ENCODE measurements at places on chromosomes 3 and 15. TPM values are rescaled to one million over a fixed set of nuclear protein-coding genes. Genes with fewer than 3 reads are reported as not detected.

DNA sequence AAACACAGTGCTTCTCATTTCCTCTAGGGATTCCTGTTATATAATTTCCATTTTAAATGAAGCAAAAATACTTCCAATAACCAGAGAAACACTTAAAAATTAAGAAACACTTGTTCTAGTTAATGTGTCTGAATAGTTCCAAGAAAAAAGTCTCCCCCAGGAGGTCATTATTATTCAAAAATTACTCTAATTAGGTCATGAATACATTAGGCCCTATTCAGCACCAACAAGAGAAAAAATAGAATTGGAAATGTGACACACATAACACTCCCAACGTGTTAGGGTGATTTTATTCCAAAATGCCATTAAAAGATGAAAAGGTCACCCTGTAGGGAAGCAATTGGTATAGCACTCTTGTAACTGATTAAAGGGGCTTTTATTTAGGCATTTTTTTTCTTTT lies 382.1 kb downstream of the TUSC7 start:
- no peak for DNase-seq

DNA sequence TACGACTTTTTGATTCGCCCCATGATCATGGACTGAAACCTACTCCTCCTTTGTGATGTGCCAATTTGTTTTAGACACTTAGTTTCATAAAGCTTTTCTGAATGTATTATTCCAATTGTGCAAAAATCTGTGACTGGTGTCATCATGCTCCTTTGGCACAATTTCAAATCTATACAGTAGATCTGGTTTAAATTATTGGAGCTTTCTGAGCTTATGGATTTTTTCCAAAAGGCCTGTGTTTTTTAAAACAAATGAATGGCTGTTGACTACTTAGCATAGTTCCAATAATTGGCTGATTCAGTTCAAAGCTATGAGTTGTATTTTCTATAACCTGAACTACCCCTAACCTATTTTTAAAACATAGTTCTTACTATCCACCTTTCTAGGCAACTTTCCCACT lies 282.7 kb downstream of the CNTN3 start:
- DNase-seq: peak; percentile 22

Gene SKIL
- polyA plus RNA-seq: 25.3 TPM

Gene ADAMTS9
- 68.5 TPM for polyA plus RNA-seq

DNA sequence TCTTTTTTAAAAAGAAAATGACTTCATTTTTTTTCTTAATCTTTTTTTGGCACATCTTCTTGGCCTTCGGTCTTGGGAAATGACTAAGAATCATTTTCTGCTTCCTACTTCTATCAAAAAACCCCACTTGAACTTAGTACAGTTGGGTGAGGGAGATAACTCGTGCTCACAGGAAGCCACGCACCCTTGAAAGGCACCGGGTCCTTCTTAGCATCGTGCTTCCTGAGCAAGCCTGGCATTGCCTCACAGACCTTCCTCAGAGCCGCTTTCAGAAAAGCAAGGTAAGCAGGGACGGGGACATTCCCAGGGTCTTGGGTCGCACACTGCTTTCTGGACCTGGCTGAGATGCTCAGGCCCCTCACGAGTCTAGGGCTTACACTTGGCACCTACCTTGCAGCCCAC lies at the start of gene CCR4:
TSS of gene CCR4 (plus strand) at position 235 of the 402 bp plus-strand sequence. CDS start 1,779 bp downstream, outside the sequence.
- no peak for DNase-seq

All from muscle of back (tissue), 13 donors.